ENCODE measurements at places on chromosomes 1 and 21.

DNA sequence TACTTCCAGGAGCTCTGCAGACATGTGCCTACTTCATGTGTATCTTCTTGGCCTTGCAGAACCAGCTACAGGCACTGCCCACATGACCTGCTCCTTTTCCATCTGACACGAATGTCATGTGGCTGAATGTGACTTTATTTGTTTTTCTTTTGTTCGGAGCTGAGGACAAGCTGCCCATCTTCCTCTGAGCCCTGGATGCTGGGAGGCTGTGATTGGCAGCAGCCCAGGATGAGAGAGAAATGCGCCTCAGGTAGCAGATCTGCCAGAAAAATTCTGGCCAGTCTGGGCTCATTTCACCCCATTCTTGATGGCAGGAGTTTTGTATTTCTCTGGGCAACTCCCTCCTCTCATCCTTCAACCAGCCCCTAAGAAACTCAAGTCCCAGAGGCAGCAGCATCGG, 372.0 kb downstream of the RPS6KC1 start:
- DNase-seq = no peak

- DNase-seq = no peak
These were observed 108.0 kb upstream of the KCTD3 start for GRCh38 chr1:215459136-215459535.

- DNase-seq = no peak
These were observed 199.0 kb upstream of the DPYD start for GRCh38 chr1:98119796-98120195.

DNA sequence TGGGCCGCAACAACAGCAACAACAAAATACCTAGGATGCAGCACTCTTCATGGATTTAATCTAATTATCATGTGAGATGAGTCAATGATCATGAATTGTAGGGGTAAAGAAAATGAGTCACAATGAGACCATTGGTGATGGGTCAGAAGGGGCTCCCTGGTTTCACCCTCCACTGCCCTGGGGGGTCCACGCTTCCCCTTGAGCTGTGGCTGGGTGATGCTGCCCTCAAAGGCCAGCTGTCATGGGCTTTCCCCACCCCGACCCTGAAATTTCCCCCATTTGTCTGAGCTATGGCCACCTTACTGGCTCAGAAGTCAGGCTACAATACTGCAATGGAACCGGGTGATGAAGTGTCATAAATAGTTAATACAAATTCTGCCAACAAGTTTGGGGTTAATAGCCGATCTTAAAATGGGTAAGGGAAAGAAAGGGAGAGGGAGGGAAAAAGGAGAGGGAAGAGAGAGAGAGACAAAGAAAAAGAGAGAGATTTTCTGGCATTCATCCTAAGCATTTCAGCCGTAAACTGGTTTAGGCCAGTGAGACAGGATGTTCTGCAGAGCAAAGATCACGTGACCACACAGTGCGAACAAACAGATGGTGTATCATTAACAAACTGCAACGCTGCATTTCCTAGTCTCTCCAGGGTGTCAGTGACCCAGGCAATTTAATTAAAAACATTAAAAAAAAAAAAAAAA, 143.4 kb upstream of the ERRFI1 start:
- peak; percentile 34 for DNase-seq

DNA sequence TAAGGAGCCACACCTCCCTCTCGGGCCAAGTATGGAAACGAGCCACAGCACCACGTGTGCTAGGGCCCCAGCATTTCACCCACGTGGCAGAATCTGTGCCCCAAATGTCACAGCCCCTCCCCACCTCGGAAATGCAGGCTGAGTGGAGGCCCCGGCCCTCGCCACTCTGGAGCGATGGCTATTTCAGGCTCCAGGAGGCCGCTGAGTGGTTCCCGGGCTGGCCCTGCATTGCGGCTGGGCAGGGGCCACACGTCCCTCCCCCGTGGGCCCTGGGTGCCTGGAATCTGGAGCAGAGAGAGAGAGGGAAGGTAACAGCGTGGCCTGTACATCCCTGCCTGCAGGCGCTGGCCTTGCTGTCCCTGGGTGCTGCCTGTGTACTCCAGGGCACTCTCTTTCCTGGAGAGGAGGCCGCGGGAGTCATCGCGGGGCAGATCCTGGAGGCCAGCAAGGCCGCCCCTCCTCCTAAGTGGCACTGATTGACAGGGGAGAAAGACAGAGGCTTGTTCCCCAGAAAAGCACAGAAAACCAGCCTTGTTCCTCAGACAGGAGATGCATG, 68.0 kb upstream of the TRAPPC10 start:
- no peak for DNase-seq

DNA sequence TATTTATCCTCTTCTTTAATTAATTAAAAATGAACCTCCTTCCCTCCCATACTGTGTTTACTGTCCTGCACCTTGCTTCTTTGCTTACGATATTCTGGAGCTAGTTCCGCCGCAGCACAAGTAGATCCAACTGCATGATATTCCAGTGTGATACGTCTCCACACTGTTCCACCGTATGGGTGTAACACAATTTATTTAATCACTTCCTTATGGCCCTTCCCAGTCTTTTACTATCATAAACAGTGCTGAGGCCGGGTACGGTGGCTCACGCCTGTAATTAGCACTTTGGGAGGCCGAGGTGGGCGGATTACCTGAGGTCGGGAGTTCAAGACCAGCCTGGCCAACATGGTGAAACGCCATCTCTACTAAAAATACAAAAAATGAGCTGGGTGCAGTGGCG, 25.7 kb downstream of the CNST start:
- no peak for DNase-seq

DNA sequence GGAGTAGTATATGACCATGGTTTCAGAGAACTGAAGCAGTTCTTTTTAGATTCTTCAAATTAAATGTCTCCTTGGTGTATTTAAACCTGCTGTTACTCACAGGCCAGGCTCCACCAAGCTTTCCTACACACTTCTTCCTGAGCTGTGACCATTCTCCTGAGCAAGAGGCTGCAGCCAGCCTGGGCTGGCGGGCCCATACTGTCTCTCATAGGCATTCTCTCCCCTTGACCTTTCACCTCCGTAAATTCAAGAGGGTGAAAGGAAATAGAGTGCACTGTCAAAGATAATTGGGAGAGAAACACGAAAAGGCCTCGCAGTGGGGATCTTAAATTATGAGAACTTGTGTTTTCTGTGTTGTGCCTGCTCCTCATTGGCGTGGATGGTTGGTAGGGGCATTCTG, 2.3 kb downstream of the ARF1 start:
- DNase-seq = no peak

DNA sequence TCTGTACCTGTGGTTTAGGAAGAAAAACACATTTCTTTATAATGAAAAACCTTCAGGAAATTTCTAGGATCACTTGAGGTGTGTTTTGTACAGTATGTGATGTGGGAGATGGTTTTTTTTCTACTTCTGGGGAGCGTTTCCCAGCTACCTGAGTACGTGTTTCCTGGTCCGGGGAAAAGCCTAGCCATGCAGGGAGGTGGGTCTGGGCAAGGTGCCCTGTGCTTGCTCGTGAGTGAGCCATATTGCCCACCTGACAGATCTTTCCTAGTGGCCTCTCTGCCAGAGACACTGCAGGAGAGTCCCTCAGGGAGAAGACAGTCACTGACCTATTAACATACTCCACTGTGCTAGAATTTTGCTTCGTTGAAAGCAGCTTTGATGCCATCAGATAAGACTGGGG, 41.3 kb downstream of the TRPM2 start:
- DNase-seq = no peak

DNA sequence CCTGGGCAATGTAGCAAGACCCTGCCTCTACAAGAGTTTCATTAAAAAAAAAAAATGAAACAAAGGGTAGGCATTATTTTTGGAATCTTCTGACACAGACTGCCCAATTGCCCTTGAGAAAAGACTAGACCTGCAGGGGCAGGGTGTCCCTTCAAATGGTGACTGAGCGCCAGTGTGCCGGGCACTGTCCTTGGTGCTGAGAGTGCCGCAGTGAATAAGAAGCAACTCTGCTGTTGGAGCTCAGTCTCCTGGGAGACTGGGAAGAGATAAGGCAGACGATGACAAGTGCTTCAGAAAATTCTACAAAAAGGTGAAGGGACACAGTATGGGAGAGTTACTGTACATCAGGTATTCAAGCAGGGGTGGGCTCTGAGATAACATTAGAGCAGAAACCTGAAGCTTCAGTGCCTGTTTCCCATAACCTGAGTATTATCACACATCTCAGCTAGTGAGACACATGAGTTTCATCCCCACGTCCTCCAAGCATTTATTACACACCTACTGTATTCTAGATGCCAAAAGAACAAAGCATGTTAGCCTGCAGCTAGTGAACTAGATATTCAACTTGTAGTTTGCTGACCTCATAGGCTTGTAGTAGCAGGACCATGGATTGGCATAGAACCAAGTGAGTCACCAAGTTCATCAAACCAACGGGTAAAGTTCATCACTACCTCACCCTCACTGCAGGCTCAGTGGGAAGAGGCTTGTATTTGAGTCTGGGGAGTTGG, 18.4 kb upstream of the RPL11 start:
- peak; percentile 47 for DNase-seq

GRCh38 chr1:228354390-228355320, 52.0 kb downstream of the TRIM11 start:
- DNase-seq = no peak

DNA sequence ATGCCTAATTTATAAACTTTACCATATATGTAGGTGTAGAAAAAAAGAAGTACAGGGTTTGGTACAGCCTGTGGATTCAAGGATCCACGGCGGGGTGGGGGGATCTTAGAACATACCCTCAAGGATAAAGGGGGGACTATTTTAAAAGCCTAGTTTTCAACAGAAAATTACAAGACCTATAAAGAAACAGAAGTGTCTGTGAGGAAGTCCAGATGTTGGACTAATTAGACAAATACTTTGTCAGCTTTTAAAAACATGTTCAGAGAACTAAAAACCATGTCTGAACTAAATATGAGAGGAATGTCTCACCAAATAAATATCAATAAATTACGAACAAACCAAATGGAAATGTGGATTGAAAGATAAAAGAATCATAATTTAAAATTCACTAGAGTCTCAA, 51.6 kb downstream of the TRMT1L start:
- DNase-seq = no peak

GRCh38 chr1:151839457-151840403, at the start of gene C2CD4D:
TSS of gene C2CD4D (minus strand) at chr1:151839820. CDS start at chr1:151838989, 831 bp downstream.
- no peak for DNase-seq

GRCh38 chr1:45260244-45260643, 53.8 kb upstream of the ZSWIM5 start:
- DNase-seq = no peak
